ENCODE measurements at places on chromosomes 1 and 21. TPM values are rescaled to one million over a fixed set of nuclear protein-coding genes. Genes with fewer than 3 reads are reported as not detected.

DNA sequence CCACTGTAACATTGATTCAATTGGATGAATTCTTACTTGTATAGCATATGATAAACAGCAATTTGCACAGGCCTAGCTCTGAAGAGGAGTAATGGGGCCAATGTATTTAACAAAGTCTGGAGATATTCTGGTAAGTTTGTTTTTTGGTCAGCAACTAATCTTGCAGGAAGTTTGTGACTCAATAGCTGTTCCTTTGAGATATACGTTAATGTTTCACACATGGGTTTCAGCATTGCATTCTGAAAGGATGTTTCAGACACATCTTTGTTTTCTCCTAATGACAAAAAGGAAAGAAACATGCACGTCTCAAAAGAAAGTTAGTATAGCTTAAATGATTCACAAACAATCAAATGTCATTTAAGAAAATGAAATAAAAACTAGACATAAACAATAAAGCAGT, 49.0 kb downstream of the LTN1 start:
- H3K27ac ChIP-seq: no peak overlapping the region
- no peaks in the 10 kb centered on the region for H3K27me3 ChIP-seq
- H3K36me3 ChIP-seq: peaks cover 38% of the 10 kb centered on the region
- no peak overlapping the region for H3K4me3 ChIP-seq
- DNase-seq: no peak

DNA sequence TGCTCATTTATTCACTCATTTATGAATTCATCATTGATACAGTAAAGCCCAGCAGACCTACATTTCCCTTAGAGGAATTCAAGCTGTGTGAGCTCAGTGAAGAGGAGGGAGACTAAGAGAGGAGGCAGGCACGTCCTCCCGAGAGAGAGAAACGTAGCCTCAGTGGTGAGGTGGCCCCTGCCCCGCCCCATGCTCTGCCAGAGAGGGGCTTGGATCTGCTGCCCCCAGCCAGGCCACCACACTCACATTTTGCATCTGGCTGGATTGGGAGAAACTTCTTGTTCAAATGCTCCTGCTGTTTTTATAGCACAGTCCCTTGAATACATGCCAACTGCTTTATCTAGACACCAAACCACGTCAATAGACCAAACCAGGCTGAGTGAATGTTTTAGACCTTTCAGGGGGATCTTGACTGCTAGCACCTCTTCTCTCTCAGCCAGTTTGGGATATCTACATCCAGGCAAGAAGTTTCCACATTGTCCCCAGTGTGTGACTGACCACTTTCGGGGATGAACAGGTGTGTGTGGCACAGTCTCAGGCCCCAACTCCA, 67.7 kb upstream of the AJAP1 start:
- no peak for DNase-seq
- H3K4me3 ChIP-seq: no peak overlapping the region
- no peaks in the 10 kb centered on the region for H3K4me1 ChIP-seq
- H3K27ac ChIP-seq: no peak overlapping the region
- no peaks in the 10 kb centered on the region for H3K36me3 ChIP-seq

- H3K27me3 ChIP-seq: peaks cover 3% of the 10 kb centered on the region
- no peak overlapping the region for H3K4me3 ChIP-seq
- no peaks in the 10 kb centered on the region for H3K36me3 ChIP-seq
- DNase-seq: no peak
- no peaks in the 10 kb centered on the region for H3K4me1 ChIP-seq
- H3K27ac ChIP-seq: no peak overlapping the region
These were observed 8.6 kb upstream of the EDN2 start for GRCh38 chr1:41493117-41493536.

DNA sequence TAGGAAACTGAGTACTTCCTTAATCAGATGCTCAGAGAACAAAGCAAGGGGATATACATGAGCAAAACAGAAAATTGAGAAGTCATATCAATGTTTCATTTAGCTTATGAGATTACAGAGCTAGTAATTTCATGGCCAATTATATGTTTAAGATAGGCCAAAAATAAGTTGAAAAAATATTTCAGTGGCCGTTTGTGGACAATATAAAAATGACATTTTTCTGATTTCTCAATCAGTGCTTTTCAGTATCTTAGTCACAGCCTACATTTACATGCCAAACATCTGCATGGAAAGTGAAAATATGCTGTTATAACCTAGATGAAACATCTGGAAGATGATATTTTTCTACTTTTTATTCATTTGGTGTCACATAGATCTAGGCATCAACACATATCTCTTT, 192.5 kb downstream of the HLX start:
- H3K27me3 ChIP-seq: no peaks in the 10 kb centered on the region
- H3K36me3 ChIP-seq: no peaks in the 10 kb centered on the region
- H3K4me1 ChIP-seq: no peaks in the 10 kb centered on the region
- no peak overlapping the region for H3K27ac ChIP-seq
- DNase-seq: no peak

DNA sequence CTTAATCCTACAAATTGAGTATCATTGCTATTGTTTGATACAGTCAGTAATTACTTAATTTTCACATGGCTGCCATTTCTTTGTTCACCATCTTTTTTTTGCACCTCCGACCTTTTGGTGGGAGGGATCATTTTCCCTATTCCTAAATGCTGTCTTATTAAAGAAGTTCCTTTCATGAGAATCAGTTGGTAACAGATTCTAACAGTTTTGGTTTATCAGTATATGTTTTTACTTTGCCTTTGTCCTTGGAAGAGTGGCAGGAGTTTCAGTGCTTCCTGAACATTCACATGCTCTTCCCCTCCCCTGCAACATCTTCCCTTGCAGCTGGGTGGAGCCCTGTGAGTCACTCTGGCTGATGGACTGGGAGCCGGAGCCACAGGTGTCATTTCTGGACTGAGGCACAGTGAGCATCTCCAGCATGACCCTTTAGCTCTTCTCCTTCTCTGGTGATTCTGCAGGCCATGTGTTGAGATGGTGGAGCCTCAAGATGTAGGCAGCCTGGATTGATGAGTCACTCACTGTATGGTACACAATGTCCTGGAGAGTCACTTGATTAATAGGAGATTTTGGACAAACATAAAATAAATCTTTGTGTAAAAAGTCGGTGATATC, 217.7 kb downstream of the URB2 start:
- no peaks in the 10 kb centered on the region for H3K27me3 ChIP-seq
- no peaks in the 10 kb centered on the region for H3K36me3 ChIP-seq
- no peaks in the 10 kb centered on the region for H3K4me1 ChIP-seq
- DNase-seq: no peak
- H3K27ac ChIP-seq: no peak overlapping the region

DNA sequence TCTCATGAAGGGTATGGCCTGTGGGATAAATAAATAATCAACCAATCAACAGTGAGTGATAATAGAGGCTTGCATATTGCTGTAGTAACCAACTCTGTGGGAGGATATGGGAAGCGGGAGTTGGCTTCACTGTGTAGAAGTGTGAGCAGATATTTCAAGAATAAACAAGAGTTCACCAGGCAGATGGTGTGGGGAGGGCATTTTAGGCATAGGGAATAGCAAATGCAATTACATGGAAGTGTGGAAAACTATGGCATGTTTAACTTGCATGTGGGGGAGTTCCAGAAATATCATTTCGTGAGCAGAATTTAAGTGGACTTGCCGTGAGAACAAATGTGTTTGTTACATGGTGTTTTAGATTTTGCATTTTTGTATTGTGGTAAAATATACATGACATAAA, 95.2 kb downstream of the SPATA46 start:
- H3K36me3 ChIP-seq: no peaks in the 10 kb centered on the region
- DNase-seq: no peak
- H3K4me1 ChIP-seq: no peaks in the 10 kb centered on the region
- no peak overlapping the region for H3K27ac ChIP-seq

DNA sequence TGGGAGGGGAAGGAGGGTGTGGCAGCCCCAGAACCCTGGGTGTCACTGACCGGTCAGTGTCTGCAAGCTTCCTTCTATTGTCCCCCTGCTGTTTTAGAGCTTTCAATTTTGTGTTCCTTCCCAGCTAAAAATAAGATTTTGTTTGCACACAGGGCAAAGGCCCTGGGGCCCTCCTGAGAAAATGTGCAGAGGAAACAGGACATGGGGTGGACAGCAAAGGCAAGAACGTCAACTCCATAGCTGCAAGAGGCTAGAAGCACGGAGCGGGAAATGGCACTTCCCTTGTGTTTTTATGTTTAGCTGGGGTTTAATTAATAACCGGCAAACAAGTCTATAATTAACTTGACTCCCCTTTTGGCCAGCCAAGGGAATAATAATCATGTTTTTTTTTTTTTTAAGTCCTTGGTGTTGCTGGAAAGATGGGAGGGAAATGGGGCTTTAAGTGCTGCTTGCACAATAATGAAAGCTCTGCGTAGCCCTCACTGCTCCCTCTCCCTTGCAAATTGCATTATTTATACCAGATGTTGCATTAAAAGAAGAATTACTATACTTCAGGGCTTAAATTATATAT, 261.4 kb upstream of the USP24 start:
- H3K27me3 ChIP-seq: no peaks in the 10 kb centered on the region
- H3K4me1 ChIP-seq: no peaks in the 10 kb centered on the region
- no peak for DNase-seq
- no peak overlapping the region for H3K4me3 ChIP-seq

- H3K27me3 ChIP-seq: no peaks in the 10 kb centered on the region
- no peak for DNase-seq
- peak overlapping the region; percentile 54 for H3K27ac ChIP-seq
- H3K4me1 ChIP-seq: peaks cover 98% of the 10 kb centered on the region
- H3K4me3 ChIP-seq: no peak overlapping the region
These were observed 61.5 kb downstream of the RUNX1 start for GRCh38 chr21:34987501-34988072.

- no peaks in the 10 kb centered on the region for H3K4me1 ChIP-seq
- no peaks in the 10 kb centered on the region for H3K36me3 ChIP-seq
- H3K27ac ChIP-seq: no peak overlapping the region
- no peak overlapping the region for H3K4me3 ChIP-seq
- peaks cover 18% of the 10 kb centered on the region for H3K27me3 ChIP-seq
These were observed 95.3 kb downstream of the FOXD2 start for GRCh38 chr1:47532921-47533792.

Gene EXOC8
- 37.4 TPM for total RNA-seq

All from CD4-positive, alpha-beta memory T cell (primary cell).